ENCODE measurements at places on chromosomes 13 and 19. TPM values are rescaled to one million over a fixed set of nuclear protein-coding genes. Genes with fewer than 3 reads are reported as not detected.
A peak's percentile ranks its signal among the peaks of the same experiment; 100 is the strongest.

- H3K27me3 ChIP-seq = no peaks in the 10 kb centered on the region
- DNase-seq = peak; percentile 92
- H3K27ac ChIP-seq = no peak overlapping the region
- peak overlapping the region; percentile 79 for H3K4me3 ChIP-seq
- H3K4me1 ChIP-seq = peaks cover 40% of the 10 kb centered on the region
Measured at GRCh38 chr19:2050349-2050990, 574 bp downstream of the MKNK2 start.

- H3K4me1 ChIP-seq = peaks cover 16% of the 10 kb centered on the region
- H3K4me3 ChIP-seq = no peak overlapping the region
- H3K27ac ChIP-seq = no peak overlapping the region
- no peak for DNase-seq
Measured at GRCh38 chr19:19619849-19620210, 1.3 kb upstream of the PBX4 start.

The CPB2 gene
- not detected for total RNA-seq

DNA sequence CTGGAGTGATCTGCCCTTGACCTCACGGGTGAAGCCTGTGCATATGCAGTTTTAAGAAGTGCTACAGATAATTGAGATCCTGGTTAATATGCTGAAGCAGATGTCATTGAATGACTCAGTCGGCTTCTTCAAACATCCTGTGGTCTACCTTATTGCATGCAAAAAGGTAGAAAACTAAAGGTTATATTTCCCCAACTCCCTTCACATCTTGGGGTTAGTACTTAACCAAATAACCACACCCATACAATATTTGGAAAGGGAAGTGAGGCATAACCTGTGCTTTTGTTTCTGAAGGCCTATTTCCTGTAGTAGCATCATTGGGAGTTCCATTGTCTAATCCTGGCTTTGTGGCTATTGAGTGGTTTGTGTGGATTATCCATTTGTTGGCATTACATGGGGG lies 58.3 kb downstream of the RAP2A start:
- no peak overlapping the region for H3K27ac ChIP-seq
- H3K4me1 ChIP-seq = peaks cover 18% of the 10 kb centered on the region
- no peaks in the 10 kb centered on the region for H3K27me3 ChIP-seq
- peaks cover 4% of the 10 kb centered on the region for H3K36me3 ChIP-seq
- no peak overlapping the region for H3K4me3 ChIP-seq

DNA sequence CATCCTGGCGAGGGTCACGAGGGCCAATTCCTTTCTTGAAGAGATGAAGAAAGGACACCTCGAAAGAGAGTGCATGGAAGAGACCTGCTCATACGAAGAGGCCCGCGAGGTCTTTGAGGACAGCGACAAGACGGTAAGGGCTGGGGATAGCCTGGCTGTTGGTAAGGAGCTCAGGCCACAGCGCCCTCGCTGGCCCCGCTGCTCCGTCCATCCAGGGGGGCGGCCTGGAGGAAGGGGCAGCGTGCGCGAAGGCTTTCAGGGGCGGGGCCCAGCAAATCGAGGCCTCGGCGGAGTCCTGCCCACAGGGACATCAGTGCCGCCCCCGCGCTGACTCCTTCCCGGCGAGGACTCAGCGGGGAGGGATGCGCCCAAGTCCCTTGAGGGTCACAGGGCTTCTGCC lies 6.9 kb downstream of the F10 start:
- H3K27ac ChIP-seq = no peak overlapping the region
- peak; percentile 82 for DNase-seq
- no peak overlapping the region for H3K4me3 ChIP-seq
- H3K4me1 ChIP-seq = no peaks in the 10 kb centered on the region
- peaks cover 42% of the 10 kb centered on the region for H3K27me3 ChIP-seq

The TEX29 gene
- total RNA-seq = 0.94 TPM

The DACT3 gene
- total RNA-seq = 18.7 TPM

The LHFPL6 gene
- 101 TPM for total RNA-seq

DNA sequence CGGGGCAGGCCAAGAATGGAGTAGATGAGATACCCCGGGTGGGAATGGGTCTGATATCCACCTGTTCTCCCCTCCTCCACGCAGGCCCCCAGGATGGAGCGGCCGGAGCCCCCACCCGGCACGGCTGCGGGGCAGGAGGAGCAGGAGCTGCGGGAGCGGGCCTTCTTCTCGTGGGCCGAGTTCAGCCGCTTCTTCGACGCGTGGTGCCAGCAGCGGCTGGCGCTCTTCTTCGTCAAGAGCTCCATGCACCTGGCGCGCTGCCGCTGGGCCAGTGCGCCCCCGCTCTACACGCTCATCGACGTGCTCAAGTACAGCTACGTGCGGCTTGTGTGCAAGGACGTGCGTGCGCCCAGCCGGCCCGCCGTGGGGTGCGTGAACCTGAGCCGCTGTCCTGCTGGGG lies 1.2 kb downstream of the ZSWIM9 start:
- peaks cover 18% of the 10 kb centered on the region for H3K4me1 ChIP-seq
- peak overlapping the region; percentile 98 for H3K4me3 ChIP-seq
- no peak overlapping the region for H3K27ac ChIP-seq

GRCh38 chr19:53196777-53197396 lies 3.7 kb upstream of the ZNF665 start:
- H3K27ac ChIP-seq = peak overlapping the region; percentile 97
- H3K27me3 ChIP-seq = no peaks in the 10 kb centered on the region
- peak; percentile 96 for DNase-seq

The ZNF585A gene
- 7.1 TPM for total RNA-seq

DNA sequence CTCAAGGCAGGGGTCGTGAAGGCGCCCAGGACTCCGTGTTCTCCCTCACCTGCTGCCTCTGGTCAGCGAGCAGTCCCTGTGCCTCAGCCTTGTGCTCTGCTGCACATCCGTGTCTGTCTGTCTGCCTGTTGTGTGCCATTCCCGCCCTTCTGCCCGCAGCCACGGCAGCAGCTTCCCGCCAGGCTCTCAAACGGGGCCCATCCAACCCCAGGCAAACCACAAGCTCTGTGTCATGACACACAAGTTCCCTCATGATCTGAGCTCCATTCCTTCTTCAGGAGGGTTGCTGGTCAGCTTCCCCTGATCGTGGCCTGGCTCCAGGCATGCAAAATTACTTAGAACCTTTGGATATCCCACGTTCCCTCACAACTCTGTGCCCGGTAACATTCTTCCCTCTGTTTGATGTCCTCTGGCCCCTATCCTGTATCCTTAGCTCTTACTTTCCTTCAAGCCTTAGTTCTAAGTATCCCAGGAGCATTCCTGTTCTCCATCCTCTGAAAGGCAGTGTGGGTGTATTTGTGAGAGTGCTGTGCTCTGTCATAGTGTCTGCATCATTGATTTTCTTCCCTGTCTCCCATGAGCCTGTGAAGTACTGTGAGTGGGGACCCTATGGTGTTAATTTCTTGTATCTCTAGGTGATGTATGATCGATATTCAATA lies 3.2 kb downstream of the GPR183 start:
- peaks cover 42% of the 10 kb centered on the region for H3K4me1 ChIP-seq
- peak overlapping the region; percentile 9 for H3K27ac ChIP-seq

GRCh38 chr19:29194658-29195057 lies 18.3 kb downstream of the UQCRFS1 start:
- no peak overlapping the region for H3K27ac ChIP-seq
- no peaks in the 10 kb centered on the region for H3K36me3 ChIP-seq
- H3K4me1 ChIP-seq = no peaks in the 10 kb centered on the region
- H3K4me3 ChIP-seq = no peak overlapping the region

DNA sequence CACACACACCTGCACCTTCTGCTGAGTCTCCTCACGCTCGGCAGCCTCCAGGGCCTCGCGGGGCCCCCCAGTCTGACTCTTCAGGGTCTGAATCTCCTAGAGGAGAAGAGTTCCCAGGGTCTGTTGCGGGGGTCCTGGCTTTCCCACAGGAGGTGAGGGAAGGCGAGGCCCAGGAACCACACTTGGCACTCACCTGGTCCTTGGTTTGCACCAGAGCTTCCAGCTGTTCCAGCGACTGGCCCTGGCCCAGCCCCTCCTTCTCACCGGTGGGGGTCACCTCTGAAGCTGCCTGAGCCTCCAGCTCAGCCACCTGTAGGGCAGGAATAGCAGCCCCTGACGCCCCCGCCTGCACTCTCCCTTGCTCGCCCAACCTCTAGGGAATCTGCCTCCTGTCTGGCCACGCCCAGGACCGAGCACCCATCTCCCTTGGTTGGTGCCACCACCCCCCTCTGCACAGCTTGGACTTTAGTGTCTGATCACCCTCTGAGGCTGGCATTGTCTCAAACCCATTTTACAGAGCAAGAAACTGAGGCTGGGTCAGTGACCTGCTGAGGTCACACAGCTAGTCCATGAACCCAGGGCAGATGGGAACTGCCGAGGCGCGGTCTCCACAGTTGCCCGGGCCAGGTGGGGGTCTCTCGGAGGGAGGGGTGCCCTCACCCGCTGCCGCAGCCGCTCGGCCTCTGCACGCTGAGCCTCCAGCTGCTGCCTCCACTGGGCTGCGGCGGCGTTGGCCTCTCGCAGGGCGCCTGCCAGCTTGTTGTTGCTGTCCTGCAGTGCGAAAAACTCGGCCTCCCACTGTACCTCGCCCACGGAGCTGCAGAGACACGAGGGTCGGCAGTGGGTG lies 9.5 kb downstream of the HOMER3 start:
- no peaks in the 10 kb centered on the region for H3K27me3 ChIP-seq
- H3K27ac ChIP-seq = no peak overlapping the region
- no peak overlapping the region for H3K4me3 ChIP-seq
- H3K36me3 ChIP-seq = peaks cover 17% of the 10 kb centered on the region
- no peaks in the 10 kb centered on the region for H3K4me1 ChIP-seq

DNA sequence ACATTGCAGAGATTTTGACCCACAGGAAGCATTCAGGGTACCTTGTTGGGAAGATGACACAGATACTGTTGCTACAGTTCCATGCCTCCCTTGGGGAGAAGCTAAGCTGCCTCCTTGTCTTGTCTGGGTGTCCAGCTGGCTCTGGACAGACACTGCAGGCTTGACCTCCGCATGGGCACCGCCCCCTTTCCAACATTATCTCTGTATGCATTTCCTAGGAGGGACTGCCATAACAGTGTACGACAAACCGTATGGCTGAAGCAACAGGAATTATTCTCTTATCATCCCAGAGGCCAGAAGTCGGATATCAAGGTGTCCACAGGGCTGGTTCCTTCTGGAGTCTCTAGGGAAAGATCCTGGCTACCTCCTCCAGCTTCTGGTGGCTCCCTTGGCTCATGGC lies 67.0 kb upstream of the USE1 start:
- no peak overlapping the region for H3K4me3 ChIP-seq
- peaks cover 6% of the 10 kb centered on the region for H3K4me1 ChIP-seq
- peaks cover 11% of the 10 kb centered on the region for H3K36me3 ChIP-seq
- H3K27ac ChIP-seq = no peak overlapping the region
- H3K27me3 ChIP-seq = no peaks in the 10 kb centered on the region

The N4BP2L2 gene
- 100 TPM for total RNA-seq

DNA sequence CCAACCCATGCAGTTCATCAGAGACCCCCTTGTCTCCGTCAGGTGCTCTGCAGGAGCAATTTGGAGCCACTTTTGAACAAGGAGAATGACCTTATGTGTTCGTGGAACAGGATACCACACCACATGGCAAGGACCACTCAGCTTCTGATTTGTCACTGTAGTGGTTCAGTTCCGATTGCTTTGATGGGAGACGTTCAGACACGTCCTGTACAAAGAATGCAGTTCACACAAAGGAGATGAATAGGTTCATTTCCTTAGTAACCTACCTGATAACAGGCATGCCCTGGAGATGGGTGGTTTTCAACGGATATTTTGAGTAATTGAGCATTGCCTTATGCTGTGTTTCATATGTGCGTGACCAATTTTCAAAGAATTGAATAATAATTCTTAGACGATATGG lies 17.2 kb downstream of the FGF9 start:
- H3K4me1 ChIP-seq = peaks cover 6% of the 10 kb centered on the region
- H3K27me3 ChIP-seq = peaks cover 30% of the 10 kb centered on the region
- no peaks in the 10 kb centered on the region for H3K36me3 ChIP-seq

All from chondrocyte (in vitro differentiated cells).